ENCODE measurements at places on chromosomes 6 and 20.

GRCh38 chr6:25958700-25959162 lies 3.9 kb upstream of the TRIM38 start:
- DNase-seq, result no peak

DNA sequence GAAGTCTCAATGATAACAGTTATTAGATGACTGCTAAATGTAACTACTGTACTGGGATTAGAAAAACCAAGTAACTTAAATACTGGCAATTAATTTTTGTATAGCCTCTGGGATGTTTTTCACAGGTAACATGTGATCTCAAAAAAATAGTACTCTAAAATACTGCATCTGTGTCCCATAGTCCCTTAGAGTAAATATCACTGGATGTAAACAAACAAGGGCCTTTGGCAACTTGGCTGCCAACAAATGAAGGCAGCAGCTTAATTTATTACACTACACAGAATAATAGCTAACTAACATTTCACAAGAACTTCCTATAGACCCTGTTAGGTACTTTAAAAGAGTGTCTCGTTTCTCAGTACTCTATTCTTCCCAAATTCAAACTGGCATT lies 14.0 kb downstream of the ARHGAP18 start:
- DNase-seq, result no peak

GRCh38 chr6:9938801-9939200 lies 476.1 kb downstream of the TFAP2A start:
- DNase-seq, result no peak

- no peak for DNase-seq
Observed at GRCh38 chr6:110545081-110545872, 68.9 kb upstream of the SLC22A16 start.

All from H54 (cell line).